DMS79 treated with DMSO at 0.1 percent for 48 hours (cell line): ENCODE measurements at places on chromosomes 16 and 17.
A peak's percentile ranks its signal among the peaks of the same experiment; 100 is the strongest.

DNA sequence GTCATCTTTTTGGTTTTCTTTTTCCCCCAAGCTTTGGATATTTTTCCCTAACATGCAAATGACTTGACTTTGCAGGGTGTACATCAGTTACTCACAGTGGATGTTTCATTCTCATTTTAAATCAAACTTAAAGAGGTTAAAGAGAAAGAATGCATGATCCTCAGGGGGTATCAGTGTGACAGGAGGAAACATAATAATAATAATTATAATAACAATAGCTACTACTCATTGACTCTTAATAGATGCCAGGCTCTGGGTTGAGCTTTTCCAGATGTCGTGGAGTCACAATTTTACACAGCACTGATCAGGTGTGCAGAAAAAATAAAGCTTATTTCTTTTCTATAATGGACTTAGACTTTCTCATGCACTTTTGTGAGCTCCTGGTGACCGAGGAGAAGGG, 157.2 kb upstream of the CACNG3 start:
- DNase-seq = no peak

GRCh38 chr16:51201604-51202003, 50.5 kb upstream of the SALL1 start:
- DNase-seq = no peak

DNA sequence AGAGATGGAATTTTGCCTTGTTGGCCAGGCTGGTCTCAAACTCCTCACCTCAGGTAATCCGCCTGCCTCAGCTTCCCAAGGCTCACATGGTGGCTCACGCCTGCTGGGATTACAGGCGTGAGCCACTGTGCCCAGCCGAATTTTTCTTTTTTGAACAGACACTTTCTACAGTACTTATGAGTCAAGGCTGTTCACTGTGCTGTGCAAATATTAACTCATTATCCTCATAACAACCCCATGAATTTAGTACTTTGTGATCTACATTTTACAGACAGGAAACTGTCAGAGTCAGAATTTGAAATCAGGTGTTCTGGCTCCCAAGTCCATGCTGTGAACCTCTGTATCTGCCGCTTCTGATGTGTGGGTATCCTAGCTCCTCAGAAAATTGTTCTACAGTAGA, 25.7 kb upstream of the RASL10B start:
- DNase-seq = no peak

GRCh38 chr16:46789499-46790414, 41.2 kb downstream of the C16orf87 start:
- DNase-seq = no peak

DNA sequence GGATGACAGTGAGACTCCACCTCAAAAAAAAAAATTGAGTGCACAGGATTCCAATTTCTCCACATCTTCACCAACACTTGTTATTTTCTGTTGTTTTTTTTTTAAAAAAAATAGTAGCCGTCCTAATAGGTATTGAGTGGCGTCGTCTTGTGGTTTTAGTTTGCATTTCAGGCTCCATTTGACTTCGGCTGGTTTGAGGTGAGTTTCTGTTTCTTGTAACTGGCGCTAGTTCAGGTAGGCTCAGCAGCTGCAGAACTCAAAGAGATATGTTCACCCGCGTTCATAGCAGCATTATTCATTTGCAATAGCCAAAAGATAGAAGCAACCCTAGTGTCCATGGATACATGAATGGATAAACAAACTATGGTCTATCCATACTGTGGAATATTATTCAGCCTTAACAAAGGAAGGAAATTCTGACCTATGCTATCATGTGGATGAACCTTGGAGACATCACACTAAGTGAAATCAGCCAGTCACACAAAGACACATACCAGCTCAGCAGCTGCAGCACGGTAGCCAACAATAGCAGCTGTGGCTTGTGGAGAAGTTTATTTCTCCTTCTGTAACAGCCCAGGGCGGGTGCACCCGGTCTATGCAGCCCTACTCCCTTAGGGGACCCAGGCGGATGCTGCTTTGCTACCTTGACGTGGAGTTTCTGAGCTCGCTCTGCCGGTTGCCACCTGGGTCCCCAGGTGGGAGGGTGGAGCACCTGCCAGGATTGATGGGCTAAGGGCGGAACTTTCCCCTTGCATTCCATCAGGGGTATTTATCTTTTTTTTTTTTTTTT, 44.9 kb downstream of the TMEM235 start:
- DNase-seq = no peak

DNA sequence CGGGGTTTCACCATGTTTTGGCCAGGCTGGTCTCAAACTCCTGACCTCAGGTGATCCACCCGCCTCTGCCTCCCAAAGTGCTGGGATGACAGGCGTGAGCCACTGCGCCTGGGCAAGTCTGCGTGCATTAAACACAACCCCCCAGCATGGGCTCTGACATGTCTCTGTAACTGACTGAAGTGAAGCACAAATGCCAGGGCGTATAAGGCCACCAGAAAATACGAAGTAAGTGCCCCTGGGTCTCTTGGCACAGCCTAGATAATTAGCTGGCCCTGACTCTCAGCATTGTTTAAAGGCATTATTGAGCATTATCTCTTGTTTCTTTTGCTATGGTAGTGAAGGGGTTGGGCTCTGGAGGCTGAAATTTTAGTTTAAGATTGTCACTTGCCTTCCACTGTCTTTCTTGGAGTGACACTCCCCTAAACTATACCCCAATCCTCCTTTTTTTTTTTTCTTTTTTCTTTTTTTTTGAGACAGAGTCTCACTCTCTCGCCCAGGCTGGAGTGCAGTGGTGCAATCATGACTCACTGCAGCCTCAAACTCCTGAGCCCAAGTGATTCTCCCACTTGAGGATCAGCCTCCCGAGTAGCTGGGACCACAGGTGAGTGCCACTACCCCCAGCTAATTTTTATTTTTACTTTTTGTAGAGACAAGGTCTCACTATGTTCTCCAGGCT, 8.2 kb upstream of the SEC14L1 start:
- DNase-seq = no peak

DNA sequence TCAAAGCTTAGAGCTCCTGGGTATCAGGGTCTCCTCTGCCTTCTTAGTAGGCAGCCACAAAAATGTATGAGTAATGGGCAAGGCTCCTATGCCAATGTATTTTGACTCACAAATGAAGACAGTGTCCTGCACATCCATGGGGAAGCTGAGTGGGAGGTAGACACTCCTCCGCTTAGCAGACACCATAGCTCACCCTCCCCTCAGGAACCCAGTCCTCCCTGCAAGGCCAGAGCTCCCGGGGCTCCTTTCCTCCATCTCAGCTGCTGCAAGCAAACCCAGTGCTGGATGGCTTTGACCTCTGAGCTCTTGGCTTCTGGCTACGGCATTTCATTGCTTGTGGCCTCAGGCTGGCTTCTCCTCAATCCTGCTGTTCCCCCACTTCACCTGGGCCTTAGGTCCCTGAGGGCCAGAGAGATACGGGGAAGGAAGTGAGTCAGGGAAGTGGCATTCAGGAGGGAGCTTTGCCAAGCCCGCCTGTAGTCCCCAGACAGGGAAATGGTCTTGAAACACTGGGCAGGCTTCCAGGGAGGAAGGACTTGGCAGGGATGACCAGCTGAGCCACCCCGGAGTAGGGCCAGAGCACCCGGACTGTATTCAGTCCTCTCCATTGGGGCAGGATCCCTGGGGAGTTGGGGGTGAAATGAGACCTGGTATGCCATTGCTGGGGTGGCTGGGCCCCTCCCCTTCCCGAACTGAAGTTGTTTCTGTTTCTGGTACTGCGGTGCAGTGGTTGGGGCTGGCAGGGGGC, 4.5 kb downstream of the ABCC3 start:
- peak; percentile 87 for DNase-seq

GRCh38 chr16:67364600-67365235, 28.6 kb downstream of the TPPP3 start:
- peak; percentile 65 for DNase-seq

DNA sequence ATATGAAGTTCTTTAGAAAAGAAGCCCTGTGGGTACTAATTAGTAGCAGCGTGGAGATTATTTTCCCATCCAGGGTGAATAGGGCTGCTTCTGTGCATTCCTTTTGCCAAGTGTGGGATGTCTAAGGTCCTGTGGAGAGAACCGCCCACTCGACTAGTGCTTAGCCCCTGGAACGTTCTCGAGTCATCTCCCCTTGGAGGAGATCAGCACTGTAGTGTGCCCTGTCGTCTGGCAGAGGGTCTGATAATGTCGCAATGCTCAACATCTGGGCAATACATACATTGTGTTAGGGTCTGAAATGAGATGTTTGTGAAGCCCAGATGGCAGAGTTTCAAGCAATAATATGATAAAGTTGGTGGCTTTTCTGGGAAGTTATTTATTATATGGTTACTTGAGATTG, 64.8 kb downstream of the SPECC1 start:
- DNase-seq = no peak

DNA sequence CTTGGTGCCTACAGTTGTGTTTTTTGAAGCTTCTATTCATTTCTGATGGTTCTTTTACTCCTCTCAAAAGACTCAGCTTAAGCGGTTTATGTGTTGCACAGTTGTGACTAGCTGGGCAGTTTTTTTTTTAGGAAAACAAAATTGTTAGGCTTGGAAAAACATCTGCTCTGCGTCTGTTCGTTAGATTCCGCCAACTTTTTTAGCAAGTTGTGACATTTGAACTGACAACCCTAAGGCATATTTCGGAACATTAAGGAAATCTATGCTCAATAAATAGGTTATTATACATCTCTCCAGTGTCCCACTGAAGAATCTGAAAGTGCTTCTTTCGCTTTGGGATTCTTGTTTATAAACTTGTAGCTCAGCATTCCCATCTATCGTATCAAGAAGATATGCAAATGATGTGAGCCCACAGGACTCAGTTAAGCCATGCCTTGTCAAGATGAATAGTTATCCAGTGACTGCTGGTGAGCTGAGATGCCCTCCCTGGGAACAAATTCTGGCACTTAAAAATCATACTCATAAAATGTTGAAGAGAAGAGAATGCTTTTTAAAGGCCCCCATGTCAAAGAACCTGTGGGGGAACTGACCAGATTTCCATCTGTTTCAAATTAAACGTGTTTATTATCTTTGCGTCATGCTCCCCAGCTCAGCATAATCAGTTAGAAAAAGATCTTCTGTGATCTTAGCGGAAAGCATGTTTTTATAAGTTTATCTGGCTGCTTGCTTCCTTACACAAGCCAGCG, 109.0 kb upstream of the FAM20A start:
- no peak for DNase-seq

- DNase-seq = no peak
Observed at GRCh38 chr16:85659805-85660511, 28.8 kb downstream of the GINS2 start.

GRCh38 chr17:75011401-75012095, 922 bp upstream of the MRPL58 start:
- DNase-seq = peak; percentile 24

GRCh38 chr16:71843572-71843971, 2.2 kb upstream of the ATXN1L start:
- DNase-seq = no peak

DNA sequence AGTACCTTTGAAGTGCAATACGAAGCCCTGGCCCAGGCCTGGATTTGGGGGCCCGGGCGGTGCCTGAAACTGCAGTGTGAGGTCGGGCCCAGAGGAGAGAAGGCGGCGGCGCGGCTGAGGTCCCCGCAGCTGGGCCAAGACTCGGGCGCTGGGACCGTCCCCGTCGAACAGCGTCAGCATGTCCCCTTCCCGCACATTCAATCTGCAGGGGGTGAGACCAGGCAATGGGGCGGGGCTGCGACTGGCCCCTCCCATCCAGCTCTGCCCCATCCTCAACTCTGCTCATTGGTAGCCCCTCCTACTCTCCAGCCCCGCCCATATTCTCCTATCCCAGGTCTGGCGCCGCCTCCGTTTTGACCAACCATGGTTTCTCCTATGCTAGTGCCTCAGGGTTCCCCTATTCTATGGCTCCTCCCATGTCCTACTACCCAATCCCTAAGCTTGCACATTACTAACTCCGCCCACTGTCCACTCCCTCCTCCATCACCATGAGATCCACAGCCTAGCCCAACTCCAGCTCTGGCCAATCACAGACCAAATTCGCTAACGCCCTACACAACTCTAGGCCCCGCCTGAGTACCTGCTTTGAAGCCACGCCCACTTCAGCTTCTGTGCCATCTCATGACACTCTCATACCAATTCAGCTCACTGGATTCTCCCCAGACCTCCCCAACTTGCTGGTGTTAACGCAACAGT, 14.4 kb upstream of the CDIPT start:
- no peak for DNase-seq

DNA sequence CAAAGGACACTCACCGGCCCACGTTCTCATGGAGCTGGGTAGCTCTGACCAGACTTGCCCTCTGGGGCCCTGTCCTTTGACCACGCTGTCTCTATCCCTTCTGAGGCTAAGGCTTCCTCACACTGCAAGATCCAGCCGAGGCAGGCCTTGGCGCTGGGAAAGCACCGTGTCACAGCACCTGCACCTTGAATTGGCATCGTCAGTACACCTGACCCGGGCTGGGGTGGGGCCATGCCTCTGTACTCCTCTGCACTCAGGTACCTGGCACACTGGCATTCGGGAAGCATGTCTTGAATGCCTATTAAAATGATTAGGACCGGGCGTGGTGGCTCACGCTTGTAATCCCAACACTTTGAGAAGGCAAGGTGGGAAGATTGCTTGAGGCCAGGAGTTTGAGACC, 6.0 kb downstream of the TBC1D24 start:
- DNase-seq = peak; percentile 20

DNA sequence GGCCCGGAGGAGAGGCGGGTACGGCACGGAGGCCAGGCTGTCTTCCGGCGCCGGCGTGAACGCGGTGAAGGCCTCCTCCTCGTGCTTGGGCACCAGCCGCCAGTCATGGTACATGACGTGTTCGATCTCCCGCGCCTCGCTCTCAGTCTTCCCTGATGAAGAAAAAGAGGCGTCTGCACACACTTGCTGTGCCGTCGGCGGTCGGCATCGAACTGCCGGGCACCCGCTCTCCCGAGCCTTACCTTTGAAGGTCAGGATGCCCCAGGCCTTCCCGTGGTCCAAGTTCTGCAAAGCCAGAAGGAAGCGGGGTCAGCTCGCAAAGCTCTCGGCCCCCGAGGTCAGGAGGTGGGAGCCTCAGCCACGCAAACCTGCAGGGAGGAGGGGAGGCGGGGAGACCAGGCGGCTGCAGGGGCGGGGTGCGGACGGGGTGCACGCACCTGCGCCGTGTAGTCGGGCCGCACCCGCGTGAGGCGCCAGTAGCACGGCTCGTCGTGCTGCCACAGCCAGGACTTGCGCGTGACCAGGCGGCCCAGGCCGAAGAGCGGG, at the start of gene EME2:
Gene EME2 (plus strand): TSS at position 449 of the 546 bp plus-strand sequence. CDS start 418 bp downstream, outside the sequence.
- DNase-seq = no peak

DNA sequence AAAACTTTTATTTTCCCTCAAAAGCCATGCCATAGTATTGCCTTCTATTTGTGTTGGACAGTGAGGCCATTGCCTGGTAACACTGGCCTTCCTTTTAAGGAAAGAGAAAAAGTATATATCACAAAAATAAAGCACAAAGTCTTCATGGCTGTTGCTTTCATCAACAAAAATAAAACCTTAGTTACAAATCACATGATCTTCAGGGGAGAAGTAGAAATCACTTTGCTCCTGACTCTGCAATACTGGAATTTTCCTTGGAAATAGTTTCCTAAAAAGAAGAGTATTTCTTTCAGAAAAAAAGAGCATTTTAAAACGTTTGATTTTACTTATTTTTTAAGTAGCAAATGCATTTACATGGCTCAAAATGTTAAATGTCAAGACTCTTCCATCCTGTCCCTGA, 41.9 kb downstream of the FAM20A start:
- no peak for DNase-seq
